ENCODE measurements at places on chromosomes 6 and 20.

DNA sequence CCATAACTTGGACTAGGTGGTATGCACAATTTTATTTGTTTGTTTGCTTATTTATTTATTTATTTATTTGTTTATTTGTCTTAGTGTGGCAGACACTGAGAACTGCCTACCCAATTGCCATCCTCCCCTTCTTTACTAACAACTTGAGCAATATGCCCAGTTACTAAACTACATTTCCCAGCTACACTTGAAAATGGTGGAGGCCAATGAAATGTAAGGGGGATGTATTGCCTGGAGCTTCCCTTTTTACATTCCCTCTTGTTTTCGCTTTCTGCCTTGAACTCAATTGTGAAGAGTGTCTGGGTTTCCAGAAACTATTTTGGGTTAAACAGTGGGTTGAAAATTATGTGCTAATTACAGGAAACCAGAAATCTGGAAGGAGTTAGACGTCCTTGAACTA lies 152.7 kb upstream of the FKBP1C start:
- peak; percentile 88 for DNase-seq

DNA sequence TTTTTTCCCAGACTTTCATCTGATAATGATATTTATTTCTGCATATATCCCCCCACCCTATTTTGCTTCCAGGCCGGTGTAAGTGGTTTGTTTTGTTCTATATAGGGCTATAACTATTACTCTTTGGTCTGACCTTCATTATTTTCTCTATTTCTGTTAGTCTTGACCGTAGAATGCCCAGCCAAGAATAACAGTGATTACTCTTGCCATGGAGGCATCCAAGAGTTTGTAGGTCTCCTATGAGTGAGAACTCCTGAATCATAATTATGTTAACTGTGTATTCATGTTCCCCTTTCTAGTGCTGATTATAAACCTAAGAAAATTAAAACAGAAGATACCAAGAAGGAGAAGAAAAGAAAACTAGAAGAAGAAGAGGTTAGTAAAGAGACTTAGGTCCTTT lies 52.2 kb downstream of the TOP1 start:
- DNase-seq, result no peak

DNA sequence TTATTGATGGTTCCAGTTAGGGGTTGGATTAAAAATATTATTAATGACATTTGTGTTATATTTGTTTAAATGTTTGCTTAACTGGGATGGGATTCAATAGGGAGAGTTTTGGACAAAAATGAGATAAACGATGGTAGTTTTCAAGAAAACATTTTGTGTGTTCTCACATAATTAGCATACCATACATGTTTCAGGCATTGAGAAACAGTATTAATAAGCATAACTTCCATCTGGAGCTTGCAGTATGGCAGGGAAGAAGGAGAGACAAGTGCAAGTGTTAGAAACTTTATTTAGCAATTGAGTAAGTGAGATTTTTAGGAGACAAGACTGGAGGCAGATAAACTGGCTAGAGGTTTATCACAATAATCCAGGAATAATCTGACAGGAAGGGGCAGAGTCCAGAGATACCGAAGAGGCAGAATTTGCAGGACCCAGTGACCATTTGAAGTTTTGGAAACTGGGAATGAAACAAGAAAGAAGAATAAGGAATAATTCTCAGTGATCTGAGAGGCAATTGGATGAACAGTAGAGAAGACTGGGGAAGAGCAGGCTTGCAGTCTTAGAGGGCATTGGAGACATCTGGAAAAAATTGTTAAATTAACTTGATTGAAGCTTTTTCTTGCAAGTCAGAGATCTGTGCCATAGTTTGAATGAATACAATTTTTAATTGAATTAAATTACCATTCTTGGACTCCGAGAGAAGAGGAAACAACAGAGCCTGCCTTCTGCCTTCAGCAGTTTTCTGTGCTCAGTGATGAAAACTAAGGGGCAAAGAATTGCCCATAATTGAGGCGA lies 73.0 kb upstream of the PTCHD4 start:
- DNase-seq, result no peak

DNA sequence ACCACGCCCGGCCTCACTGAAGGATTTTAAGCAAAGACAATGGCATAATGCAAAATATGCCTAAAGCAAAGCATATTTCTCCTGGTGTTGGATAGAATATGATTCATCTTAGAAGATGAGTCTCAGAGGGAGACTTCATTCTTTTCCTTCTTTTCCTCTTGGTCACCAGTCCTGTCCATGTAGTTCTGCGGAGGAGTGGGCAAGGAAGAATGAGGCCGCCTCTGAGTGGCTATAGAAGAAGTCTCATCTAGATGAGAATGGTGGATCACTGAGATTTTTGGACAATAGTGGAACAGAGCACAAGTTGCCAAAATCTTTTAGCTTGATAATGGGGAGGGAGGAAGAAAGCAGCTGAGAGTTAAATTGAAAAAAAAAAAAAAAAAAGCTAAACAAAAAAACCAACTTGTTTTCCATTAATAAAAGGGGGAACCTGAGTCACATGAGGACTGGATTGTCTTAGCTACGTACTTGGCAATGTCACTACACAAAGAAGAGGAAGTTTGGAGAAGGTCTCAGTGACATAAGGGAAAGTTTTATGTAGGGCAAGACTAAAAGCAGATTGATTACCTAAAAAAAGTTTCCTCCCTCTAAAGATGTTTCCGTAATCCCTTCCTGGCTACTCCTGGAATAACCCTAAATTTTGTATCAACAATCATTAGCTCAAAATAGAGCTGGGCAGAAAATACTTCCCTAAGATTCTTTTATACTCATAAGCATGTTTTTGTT lies 6.0 kb downstream of the CD83 start:
- peak; percentile 56 for DNase-seq

GRCh38 chr6:119862719-119863118 lies 513.2 kb upstream of the MAN1A1 start:
- no peak for DNase-seq

DNA sequence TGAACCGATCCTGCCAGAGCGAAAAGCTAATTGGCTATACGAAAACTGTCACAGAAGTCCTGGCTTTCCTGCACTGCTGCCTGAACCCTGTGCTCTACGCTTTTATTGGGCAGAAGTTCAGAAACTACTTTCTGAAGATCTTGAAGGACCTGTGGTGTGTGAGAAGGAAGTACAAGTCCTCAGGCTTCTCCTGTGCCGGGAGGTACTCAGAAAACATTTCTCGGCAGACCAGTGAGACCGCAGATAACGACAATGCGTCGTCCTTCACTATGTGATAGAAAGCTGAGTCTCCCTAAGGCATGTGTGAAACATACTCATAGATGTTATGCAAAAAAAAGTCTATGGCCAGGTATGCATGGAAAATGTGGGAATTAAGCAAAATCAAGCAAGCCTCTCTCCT lies 14.2 kb downstream of the CCR6 start:
- DNase-seq, result no peak

DNA sequence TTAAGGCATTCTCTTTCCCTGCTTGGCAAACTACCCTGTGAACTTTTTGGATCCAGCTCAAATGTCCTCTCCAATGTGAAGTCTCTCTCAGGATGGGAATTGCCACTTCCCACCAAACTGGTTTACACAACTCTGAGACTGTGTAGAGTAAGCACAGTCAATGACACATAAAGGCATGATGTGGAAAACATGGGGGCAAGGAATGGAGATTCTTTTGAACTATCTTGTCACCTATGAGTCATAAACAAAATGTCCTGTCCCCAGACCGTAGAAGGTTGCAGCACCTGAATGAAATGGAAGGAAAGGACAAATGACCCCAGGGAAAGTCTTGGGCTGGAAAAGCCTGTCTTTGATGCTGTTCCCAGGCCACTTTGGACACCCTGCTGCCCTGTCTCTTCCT lies 11.0 kb upstream of the KIF13A start:
- no peak for DNase-seq

GRCh38 chr6:35787266-35788218 lies 6.7 kb downstream of the CLPSL1 start:
- no peak for DNase-seq

DNA sequence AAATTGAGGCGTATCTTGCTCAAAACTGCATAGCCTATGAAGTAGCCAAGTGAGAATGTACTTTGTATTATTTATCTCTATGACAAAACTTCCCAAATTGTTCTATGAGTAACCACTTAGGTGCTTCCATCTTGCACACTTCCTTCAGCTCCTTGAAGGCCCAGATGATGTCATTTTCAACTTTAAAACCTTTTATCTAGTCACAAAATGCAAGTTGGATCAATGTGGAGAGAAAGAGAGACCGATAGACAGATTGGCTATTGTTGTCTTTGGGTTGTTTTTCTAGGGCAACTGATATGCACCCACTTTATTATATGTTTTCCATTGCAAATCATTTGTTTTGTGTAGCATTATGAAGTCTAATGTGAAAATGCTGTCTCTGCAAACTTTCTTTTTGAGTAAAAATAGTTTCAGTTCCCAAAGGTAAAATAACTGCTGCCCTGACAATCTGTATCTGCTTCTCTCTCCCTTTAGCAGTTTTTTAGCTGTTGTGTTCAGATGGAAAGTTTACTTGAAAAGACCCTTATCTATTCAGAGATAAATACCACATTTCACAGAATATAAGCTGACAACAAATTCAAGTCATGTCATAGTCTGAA lies 73.7 kb upstream of the CITED2 start:
- peak; percentile 86 for DNase-seq

- no peak for DNase-seq
Measured at GRCh38 chr6:141403827-141404226, 728.9 kb upstream of the GJE1 start.

- peak; percentile 82 for DNase-seq
Measured at GRCh38 chr20:34538671-34539123, 19.8 kb upstream of the MAP1LC3A start.

DNA sequence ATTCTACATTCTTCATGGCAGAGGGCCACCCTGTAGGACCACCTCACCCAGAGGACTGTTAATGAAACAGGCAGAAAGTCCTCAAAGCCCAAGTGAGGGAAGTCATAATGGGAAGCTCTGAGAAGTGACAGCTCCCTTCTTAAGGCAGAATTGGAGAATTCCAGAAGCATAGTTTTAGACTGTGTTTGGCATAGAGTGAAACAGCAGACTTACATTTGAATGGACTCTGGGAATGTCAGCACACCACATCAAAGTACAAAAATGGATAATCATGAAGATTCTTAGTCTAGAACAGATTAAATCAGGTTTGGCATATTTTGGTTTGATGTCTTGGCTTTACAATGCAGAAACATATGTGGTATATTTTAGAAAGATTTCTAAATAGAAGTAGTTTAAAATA lies 17.9 kb downstream of the SH3BGRL2 start:
- no peak for DNase-seq

- DNase-seq, result no peak
Measured at GRCh38 chr6:28211840-28212509, 13.1 kb upstream of the ZSCAN9 start.

GRCh38 chr20:610130-611046 lies at the start of gene TCF15:
TCF15 (minus strand) TSS chr20:610309; CDS start chr20:610237, 72 bp downstream.
- peak; percentile 84 for DNase-seq

GRCh38 chr20:16608277-16608650 lies 35.0 kb upstream of the KIF16B start:
- no peak for DNase-seq
